DND-41 (cell line): ENCODE measurements at places on chromosomes 16 and 17.

GRCh38 chr16:66099306-66099705, 267.2 kb upstream of the CDH5 start:
- no peak for DNase-seq

GRCh38 chr16:52573365-52574299, 26.7 kb upstream of the TOX3 start:
- no peak for DNase-seq

DNA sequence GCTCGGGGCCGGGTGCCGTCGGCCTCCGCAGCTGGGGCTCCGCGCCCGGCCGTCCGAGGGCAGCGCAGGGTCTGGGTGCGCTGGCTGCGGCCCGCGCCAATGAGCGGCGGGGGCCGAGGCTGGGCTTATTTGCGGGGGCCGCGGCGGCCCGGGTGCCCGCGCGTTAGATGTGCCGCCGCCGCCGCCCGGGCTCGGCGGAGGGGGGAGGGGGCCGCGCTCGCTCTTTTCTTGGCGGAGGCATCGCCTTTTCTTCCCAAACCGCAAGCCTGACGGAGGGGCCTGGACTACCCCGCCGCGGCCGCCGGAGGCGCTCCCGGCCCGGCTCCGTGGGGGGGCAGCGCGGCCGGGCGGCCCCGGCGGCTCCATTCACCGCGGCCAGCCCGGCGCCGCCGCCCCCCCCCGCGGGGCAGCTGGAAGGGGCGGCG, at the start of gene NOTUM:
Gene NOTUM, minus strand, starts transcription at position 101 of the 425 bp plus-strand sequence. CDS start 278 bp downstream, outside the sequence.
- peak; percentile 45 for DNase-seq

- DNase-seq = peak; percentile 70
These were observed 13.2 kb downstream of the CD7 start for GRCh38 chr17:82303944-82304808.

- no peak for DNase-seq
These were observed 669 bp downstream of the MIEF2 start for GRCh38 chr17:18261146-18261515.

DNA sequence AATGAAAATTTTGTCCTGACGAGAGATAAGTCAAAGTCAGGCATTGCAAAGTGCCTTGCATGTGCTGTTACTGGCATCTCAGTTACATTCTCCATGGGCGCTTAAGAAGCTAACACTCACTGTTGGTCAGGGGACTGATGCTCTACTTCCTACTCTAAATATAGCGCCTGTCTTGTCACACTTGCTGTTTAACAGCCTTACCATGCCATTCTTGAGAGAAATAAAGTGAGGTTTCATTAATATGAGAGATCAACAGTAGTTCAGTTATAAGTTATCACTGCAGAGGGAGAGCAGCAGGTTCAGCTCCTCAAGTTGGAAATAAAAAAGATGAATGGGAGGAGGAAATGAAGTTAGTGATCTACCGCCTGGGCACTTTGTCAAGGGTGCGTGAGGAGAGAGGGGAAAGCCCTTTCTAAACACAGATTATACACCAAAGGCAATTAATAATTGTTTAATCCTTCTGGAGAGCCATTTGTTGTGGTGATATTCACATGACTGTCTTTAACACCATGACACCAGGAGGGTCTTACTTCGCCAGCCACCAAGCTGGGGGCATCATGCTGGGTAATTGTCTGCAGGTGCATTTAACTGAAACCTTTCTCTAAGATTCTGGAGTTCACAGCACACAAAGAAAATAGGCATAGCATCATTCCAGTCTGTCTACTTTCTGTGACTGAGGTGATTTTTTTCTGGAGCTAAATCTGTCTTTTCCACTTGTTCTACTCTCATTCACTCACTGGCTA, 568.7 kb upstream of the HSBP1 start:
- no peak for DNase-seq

DNA sequence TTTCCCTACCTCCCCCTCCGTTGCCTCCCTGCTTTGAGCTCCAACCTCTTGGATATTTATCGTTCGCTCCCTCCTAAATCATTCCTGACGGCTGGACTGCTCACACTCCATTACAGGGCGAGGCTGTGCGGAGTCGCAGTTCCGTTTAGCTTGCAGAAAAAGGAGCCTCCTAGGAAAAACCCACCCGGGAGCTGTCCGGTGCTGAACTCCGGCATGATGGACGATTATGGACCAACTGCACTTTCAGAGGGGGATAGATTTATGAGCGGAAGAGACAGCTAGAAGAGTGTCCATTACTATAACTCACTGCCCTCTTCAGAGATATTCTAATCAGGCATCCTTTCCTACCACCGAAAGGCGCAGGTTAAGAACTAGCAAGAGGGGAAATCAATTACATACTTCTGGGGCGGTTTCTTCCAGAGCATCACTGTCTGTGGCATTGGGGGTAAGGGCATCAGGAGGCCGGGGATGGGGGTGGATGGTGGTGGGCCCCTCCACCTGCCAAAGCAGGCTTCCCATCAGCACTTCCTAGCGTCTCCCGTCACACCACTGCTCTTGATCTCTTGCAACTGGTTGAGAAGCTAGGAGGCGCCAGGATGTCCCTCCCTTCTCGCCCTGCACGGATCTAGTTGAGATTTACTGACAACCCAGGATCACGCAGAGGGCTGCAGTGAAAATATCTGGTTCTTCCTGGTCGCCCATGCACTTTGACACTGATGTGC, 251.2 kb downstream of the ENGASE start:
- peak; percentile 31 for DNase-seq

DNA sequence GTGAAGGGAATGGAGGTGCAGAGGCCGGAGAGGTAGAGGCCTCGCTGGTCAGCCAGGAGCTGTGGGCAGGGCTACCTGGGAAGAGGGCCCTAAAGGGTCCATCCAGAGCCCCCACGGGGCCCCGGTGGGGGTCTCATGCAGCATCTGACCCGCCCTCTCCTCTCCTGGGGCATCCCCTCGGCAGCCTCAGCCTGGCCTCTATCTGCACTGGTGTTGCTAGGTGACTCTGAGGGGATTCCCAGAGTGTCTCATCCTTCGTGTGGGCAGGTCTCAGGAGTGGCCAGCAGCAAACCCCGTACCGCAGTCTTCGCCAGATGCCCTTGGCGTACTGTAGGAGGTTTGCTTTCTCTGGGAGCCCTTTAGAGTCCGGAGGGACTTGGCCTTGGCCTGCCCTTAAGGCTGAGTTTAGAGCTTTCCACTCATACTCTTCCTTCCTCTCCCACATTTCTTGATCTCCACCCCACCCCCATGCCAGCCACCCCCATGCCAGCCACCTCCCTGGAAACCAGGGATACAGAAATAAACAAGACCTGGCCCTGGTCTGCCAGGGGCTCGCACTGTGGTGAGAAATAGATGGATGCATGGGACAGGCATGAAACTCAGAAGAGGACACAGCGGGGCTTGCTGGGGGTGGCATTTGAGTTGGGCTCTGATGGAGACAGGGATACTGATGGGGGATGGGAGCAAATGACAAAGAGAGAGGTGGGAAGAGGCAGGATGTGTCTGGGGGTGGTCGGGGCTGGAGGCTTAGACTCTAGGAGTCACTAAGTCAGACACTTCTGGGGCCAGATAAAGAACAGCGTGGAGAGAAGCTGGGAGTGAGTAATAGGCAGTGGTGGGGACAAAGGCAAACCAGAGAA, 9.9 kb downstream of the SLC5A10 start:
- no peak for DNase-seq

- peak; percentile 64 for DNase-seq
These were observed 24.8 kb downstream of the MYO18A start for GRCh38 chr17:29155227-29155965.

DNA sequence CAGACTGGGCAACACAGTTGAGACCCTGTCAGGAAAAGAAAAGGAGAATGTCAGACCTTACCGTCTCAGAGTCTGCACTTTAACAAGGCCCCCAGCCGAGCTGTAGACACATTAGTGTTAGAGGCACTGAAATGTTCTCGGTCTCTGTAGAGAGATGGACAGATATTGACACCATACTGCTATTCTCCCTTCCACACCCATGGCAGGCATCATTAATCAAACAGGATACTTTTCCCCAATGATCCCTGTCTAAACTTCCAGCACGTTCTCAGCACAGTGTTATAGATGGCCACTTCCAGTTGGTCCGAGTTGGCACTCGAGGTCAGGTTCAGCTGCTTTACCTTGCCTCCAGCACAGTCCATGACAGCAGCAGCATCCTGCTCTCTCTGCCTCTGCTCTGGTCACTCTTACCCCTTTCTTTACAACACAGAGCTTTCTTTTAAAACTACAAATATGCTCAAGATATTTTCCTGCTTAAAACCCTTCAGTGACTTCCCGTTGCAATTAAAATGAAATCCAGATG, 251.6 kb downstream of the SNX29 start:
- no peak for DNase-seq

DNA sequence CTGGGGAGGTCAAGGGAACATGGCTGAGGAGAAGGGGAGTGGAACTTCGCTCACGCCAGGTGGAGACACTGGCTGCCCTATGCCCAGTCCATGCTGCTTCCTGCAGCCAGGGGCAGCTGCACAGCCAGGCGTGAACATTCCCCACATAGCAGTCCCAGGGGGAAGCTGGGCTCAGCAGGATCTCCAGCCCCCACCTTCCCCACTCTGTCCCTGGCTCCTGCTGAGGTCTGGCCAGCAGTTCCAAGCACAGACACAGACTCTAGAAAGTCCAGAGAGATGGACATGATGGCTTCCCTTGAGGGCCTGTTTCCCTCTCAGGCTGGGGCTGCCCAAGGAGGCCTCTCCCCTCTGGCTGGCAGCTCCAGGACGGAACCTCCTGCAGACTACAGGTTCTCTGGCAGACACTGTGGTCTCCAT, 9.3 kb downstream of the JUP start:
- no peak for DNase-seq

DNA sequence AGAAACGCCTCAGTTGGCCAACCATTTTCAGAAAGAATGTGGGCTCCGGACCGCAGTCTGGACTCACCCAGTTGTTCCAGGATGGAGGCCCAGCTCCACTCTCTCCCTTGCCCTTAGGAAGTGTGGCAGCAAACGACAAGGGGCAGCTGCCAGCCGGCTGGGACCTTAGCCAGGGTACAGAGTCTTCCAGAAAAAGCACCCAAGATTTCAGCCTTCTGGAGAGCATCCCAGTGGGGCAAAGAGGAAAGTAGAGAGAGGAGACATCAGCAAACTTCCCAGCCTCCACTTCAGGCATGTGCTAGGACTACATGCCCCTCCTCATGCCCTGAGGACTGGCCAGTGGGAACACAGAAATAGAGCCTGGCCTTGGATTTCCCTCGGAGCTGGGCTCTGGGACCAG, 56.8 kb upstream of the SCNN1B start:
- no peak for DNase-seq

DNA sequence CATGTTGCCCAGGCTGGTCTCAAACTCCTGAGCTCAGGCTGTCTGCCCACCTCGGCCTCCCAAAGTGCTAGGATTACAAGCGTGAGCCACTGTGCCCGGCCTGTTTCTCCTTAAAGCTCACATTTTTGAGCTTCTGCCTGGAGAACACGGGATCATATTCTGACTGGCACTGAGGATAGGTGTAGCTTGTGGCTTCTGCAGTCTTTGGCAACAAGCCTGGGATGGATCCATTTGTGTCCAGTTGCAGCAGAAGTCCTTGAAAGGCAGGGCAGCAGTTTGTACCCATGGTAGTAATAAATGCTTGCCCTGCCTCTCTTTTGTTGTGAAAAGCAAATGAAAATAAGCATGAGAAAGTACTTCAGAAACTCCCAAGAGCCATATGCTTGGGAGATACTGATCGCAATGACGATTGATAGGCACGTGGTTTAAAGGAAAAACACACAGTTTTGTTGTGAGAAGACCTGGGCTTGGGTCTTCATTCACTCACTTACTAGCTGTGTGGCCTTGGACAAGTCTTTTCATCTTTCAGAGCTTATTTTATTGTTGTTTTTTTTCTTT, 3.1 kb upstream of the CORO7 start:
- no peak for DNase-seq

DNA sequence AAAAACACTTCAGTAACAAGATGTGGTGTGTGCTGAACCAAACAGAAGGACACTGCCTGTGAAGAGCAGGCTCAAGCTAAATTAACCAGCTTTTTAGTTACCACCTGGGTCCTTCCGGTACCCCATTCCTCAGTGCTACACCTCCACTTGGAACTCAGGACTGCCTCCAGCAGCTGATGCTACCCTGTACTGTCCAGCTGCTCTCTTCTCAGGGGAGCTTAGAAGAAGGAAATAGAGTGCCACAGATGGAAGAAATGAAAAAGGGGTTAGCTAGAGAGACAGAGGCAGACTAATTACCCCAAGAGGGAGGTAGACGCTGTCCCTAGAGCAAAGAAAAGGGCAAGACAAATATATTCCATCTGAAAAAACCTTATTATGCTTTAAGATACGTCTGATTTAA, 5.7 kb downstream of the MED13 start:
- DNase-seq = no peak

- DNase-seq = no peak
These were observed 30.3 kb upstream of the STH start for GRCh38 chr17:45968732-45969131.

- DNase-seq = no peak
These were observed 730.7 kb upstream of the KIF2B start for GRCh38 chr17:53092072-53092471.
